ENCODE measurements at places on chromosomes 4 and X.

- no peak for DNase-seq
These were observed 50.9 kb downstream of the UCHL1 start for GRCh38 chr4:41307638-41308037.

- no peak for DNase-seq
These were observed 36.0 kb upstream of the CD99L2 start for GRCh38 chrX:150934453-150934852.

- no peak for DNase-seq
These were observed 150.2 kb downstream of the DCHS2 start for GRCh38 chr4:154341448-154341847.

GRCh38 chr4:5052726-5053425, 1.6 kb downstream of the STK32B start:
- no peak for DNase-seq

GRCh38 chr4:6594826-6595355, 19.9 kb downstream of the MAN2B2 start:
- DNase-seq, result no peak

- DNase-seq, result no peak
These were observed 69.2 kb downstream of the PLS3 start for GRCh38 chrX:115630204-115630603.

DNA sequence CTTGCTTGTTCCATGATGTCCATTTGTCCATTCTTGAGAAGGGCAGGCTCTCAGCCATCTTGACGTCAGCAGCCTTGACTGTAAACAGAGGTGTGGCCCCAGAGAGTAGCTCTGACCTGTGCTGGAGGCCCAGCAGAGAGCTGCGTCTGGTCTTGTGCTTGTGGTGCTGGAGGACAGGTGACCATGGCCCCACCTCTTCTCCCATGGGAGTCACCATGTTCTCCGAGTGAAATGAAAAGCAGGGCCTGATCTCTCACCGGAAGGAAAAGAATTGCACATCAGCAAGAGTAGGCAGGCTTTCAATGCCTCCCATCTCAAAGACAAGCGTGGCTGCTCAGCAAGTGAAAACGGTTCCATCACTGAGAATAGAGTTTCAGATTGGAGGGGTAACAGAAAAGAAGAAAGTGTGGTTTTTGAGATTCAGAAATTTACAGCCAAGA, 11.5 kb downstream of the PARM1 start:
- DNase-seq, result no peak

- peak; percentile 3 for DNase-seq
These were observed 1.5 kb downstream of the GRID2 start for GRCh38 chr4:92305148-92305877.

GRCh38 chr4:3044870-3045819, 29.2 kb downstream of the HTT-AS start:
- peak; percentile 57 for DNase-seq

GRCh38 chrX:111955901-111956300, 79.9 kb downstream of the TRPC5OS start:
- no peak for DNase-seq

Data from activated CD4-positive, alpha-beta T cell treated with anti-CD3 and anti-CD28 coated beads, Interleukin-2, Interleukin-6, amounts not matched to agents 100 ng/mL and 50 ng/mL, durations not matched to agents 16 hours and 8 hours (primary cell).